ENCODE measurements at places on chromosomes 12 and 14.
A peak's percentile ranks its signal among the peaks of the same experiment; 100 is the strongest.

DNA sequence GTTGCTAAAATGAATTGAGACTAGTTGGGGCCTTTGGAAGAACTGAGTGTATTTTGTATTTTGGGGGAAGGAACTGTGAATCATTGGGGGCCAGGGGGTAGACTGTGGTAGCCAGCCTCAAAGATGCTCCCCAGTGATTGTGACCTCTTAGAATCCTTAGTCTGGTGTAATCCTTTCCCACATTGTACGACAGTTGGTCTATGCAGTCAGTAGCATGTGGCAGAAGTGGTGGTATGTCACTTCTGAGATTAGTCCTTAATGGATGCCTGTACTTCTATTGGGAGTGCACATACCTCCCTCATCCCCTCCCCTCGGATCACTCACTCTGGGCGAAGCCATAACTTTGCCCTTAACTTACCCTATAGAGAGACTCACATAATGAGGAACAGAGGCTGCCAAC is 48.0 kb downstream of the USP15 start:
- DNase-seq: no peak

- no peak for DNase-seq
Observed at GRCh38 chr12:14393751-14394150, 28.3 kb downstream of the ATF7IP start.

- no peak for DNase-seq
Observed at GRCh38 chr12:69578283-69578682, 7.0 kb upstream of the CCT2 start.

DNA sequence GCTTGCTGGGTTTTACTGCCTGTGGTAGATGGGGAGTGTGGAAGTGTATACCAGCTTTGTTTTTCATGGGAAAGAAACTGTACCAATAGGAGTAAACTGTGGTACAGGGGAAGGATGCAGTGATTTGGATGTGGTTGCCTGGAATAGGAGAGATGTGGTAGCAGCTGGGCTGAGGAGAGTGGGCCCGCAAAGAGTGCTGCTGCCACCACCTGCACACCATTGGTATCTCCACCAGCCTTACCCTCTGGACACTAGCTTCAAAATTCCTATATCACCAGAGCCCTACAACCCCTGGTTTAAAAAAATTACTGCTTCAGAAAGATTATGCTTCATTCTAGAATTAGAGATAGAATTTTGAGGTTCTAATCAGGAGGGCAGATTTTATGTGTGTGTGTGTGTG is 53.6 kb downstream of the AKAP6 start:
- DNase-seq: no peak

GRCh38 chr12:3658327-3659163 is 94.4 kb downstream of the CRACR2A start:
- DNase-seq: peak; percentile 41

DNA sequence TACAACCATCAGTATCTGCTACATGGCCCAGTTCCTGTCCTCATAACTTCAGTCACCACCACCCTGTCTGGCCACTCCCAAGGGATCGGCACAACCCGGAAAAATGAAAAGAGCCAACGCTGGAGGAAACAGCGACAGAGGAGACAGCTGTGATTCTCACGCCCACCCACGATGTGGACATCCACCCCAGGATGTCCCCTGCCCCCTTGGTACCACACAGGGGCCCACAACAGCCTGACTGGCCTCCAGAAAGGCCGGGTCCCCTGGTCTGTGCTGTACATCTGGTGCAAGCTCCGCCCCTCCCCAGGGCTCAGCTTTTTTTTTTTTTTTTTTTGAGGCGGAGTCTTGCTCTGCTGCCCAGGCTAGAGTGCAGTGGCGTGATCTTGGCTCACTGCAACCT is 12.5 kb downstream of the RPS6KL1 start:
- DNase-seq: no peak

GRCh38 chr12:53097207-53097563 is 282 bp upstream of the IGFBP6 start:
- DNase-seq: peak; percentile 60

- no peak for DNase-seq
Observed at GRCh38 chr14:87241018-87241768, 751.8 kb downstream of the GALC start.

GRCh38 chr12:65300679-65301349 is 22.3 kb downstream of the MSRB3 start:
- no peak for DNase-seq

DNA sequence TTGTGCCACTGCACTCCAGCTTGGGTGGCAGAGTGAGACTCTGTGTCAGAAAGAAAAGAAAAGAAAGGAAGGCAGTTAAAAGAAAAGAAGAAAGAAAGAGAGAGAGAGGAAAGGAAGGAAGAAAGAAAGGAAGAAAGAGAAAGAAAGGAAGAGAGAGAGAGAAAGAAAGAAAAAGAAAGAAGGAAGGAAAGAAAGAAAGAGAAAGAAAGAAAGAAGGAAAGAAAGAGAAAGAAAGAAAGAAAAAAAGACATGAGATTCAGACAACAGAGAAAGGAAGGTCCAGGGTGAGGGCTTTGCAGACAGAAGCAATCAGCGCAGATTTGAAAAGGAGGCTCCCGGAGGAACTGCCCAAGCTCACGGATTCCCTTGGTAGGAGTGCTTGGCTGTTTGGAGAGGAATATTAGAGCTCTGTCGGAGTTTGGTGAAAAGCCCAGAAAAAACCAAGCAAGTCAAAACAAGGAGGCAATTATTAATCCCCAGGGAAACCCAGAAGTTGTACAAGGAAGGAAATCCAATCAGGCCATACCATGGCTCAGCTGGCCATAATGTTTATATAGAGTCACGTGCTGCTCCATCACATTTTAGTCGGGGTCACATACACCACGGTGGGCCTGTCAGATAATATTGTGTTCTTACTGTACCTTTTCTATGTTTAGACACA is 11.6 kb upstream of the CCDC85C start:
- no peak for DNase-seq

GRCh38 chr12:82593901-82594396 is 92.8 kb upstream of the TMTC2 start:
- DNase-seq: no peak

- DNase-seq: no peak
Observed at GRCh38 chr14:99221445-99221844, 50.6 kb downstream of the BCL11B start.

- no peak for DNase-seq
Observed at GRCh38 chr12:124098101-124098757, 125.2 kb downstream of the ZNF664 start.

DNA sequence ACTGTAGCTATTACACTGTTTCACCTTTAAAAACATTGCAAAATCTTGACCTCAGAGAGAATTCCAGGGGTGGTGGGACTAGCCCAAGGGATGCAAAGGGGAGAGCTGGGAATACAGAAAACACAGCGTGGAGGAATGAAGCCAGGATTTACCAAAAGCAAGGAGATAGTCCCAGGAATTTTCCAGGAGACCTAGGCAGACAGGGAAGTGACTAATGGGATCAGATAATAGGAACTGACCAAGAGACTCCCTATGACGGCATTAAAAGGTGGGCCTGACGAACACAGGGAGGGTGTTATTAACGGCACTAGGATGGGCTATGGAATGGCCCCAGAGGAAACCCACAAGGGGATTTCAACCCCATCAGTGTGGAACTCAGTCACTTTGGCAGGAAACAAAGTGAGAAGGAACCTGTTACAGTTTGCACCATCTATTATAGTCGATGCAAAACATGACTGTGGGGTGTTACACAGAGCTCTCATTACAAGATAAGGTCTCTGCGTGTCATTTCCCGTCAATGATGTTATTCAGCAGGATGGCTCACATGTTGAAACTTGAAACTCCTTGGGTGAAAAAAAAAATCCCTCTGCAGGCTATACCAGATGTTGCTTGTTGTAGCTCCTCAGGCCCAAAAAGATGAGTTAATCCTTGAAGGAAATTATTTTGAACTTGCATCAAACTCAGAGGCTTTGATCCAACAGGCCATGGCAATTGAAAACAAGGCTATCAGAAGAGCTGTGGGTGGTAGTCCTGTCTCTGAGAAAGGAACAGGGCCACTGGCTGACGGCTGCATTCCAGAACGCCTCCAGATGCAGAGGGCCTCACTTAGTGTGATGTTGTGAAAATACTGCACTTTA is 58.7 kb downstream of the DRAM1 start:
- peak; percentile 66 for DNase-seq

- DNase-seq: no peak
Observed at GRCh38 chr14:53542732-53543131, 389.6 kb upstream of the DDHD1 start.

DNA sequence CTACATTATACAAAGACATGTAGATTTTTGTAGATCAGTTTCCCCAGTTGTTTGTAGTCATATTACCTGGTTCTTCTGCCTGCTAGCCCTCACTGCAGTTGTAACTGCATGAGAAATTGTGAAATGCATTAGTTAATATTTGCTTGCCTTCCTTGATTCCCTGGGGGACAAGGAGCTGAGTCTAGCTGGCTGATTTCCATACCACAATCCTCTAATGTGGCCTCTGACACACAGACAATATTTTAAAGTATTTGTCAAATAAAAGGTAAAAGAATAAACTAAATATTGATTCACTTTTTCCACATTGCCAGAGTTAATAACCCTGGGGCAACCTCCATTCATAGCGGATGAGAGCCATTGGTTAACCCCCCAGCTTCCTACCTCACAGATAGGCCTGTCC is 128.8 kb upstream of the TMEM132C start:
- no peak for DNase-seq

GRCh38 chr14:49966304-49966809 is 73.5 kb downstream of the ARF6 start:
- DNase-seq: no peak

DNA sequence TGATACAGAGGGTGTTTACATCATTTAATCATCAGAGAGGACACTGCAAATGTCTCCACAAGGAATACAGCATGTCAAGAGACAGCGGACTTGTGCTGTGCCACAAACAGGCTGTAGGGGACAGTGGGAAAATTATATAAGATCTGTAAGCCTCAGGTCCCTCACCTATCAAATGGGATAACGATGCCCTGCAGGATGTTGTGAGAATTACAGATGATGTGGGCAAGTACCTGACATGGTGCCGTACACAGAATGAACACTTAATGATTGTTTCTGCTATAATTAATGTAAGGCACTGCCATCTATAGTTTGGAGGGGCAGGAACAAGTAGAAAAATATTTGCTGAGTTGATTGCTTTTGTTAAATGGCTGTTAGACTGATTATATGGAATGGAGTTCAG is 81.9 kb upstream of the GTF2A1 start:
- no peak for DNase-seq

- DNase-seq: no peak
Observed at GRCh38 chr12:75881920-75882319, 149.7 kb downstream of the PHLDA1 start.

GRCh38 chr14:75292886-75293285 is 14.3 kb downstream of the FOS start:
- no peak for DNase-seq

- no peak for DNase-seq
Observed at GRCh38 chr14:97097296-97097695, 300.1 kb downstream of the VRK1 start.

GRCh38 chr12:25757037-25757665 is 201.3 kb upstream of the RASSF8 start:
- DNase-seq: no peak

GRCh38 chr12:130339951-130340350 is 2.3 kb downstream of the PIWIL1 start:
- DNase-seq: no peak

DNA sequence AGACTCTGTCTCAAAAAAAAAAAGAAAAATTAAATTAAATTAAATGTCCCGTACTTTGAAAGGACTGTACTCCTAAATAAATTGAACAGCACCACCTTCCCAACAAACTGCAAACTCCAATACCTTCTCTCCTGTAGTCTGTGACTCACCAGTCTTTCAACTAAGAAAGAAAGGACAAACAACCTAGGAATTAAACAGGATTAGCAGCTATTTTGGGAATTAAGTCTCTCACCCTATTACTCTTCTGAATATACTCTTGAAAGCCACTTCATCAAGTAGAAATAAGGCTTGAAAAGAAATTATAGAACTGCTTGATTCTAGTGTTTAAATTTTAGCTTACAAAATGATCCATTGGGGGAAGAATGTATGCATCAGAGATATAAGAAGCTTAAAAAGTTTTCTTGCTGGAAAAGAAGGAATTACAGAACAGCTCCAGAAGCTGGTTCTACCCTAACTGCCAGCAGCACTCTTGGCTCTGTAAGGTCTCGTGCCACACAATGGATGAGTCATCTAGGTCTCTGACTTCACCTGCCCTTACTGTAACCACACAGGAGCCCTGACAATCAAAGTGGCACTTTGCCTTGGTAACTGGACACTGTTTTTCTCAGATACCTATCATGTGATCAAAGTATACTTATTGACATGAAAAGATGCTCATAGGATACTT is 57.0 kb upstream of the CERS5 start:
- no peak for DNase-seq

DNA sequence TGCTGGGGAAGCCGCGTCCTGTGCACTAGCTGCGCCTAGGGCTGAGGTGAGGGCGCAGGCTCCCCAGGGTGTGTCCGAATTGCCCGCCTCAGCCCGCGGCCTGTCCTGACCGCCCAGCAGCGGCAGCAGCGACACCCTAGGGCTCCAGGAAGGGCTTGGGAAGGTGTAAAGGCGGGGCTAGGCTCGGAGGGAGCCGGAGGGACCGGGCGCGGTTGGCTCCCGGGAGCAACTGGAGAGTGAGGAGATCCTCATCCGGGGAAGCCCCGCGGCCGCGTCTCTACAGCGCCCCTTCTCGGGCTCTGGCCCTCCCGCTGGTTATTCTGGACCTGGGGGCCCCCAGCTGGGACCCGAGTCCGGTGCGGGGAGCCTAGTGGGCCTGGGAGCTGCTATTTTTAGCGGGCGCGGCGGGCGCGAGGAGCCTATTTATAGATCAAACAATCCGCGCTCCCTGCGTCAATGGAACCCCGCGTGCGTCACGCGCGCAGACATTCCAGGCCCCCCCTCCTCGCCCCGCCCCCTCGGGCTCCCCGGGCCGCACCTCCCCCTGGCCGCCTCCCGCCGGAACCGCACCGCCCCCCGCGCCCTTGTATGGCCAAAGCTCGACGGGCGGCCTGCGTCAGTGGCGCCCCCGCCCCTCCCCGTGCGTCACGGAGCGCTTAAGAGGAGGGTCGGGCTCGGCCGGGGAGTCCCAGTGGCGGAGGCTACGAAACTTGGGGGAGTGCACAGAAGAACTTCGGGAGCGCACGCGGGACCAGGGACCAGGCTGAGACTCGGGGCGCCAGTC is at the start of gene NR4A1:
Gene NR4A1, plus strand, starts transcription at position 685 of the 784 bp plus-strand sequence. CDS start 2,887 bp downstream, outside the sequence.
- DNase-seq: peak; percentile 100

GRCh38 chr14:37027188-37027824 is 145.1 kb downstream of the SLC25A21 start:
- DNase-seq: no peak

DNA sequence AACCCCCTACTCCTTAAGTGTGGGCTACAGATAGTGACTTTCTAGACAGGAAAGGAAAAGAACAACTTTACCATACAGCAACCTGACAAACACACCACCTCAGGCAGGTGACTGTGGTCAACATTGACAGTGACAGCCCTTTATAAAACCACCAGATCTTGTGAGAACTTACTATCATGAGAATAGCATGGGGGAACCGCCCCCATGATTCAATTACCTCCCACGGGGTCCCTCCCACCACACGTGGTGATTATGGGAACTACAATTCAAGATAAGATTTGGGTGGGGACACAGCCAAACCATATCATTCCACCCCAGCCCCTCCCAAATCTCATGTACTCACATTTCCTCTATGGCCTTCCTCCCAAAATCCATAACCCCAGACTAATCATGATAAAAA is 16.3 kb downstream of the OR10P1 start:
- no peak for DNase-seq

Measured in heart left ventricle (tissue), 16 donors.